ENCODE measurements at places on chromosomes 16 and 17.
A peak's percentile ranks its signal among the peaks of the same experiment; 100 is the strongest.

DNA sequence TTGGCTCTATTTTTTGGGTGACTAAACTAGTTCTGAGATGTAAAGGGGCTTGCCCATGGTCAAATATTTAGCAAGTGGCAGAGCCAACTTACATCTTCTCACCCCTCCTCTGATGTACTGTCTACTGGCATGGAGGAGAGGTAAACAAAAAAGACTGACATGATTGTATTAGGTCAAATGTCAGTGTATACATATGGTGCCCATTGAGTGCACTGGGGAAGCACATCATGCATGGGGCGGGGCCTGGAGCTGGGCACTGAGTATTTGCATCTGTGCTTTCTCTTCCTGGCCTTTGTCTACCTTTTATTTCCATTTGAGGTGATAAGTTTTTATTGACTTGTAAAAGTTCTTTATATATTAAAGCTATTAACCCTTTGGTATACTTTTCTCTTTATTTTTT, 22.3 kb upstream of the POLR3E start:
- peaks cover 16% of the 10 kb centered on the region for H3K36me3 ChIP-seq
- no peak for DNase-seq
- no peak overlapping the region for H3K4me3 ChIP-seq
- no peaks in the 10 kb centered on the region for H3K4me1 ChIP-seq
- H3K27ac ChIP-seq = no peak overlapping the region

GRCh38 chr17:63268827-63269226, 177.3 kb downstream of the CYB561 start:
- no peak overlapping the region for H3K4me3 ChIP-seq
- no peaks in the 10 kb centered on the region for H3K27me3 ChIP-seq

- H3K4me3 ChIP-seq = no peak overlapping the region
- peaks cover 38% of the 10 kb centered on the region for H3K27me3 ChIP-seq
- H3K4me1 ChIP-seq = no peaks in the 10 kb centered on the region
Measured at GRCh38 chr16:66845791-66846221, 1.6 kb downstream of the CA7 start.

DNA sequence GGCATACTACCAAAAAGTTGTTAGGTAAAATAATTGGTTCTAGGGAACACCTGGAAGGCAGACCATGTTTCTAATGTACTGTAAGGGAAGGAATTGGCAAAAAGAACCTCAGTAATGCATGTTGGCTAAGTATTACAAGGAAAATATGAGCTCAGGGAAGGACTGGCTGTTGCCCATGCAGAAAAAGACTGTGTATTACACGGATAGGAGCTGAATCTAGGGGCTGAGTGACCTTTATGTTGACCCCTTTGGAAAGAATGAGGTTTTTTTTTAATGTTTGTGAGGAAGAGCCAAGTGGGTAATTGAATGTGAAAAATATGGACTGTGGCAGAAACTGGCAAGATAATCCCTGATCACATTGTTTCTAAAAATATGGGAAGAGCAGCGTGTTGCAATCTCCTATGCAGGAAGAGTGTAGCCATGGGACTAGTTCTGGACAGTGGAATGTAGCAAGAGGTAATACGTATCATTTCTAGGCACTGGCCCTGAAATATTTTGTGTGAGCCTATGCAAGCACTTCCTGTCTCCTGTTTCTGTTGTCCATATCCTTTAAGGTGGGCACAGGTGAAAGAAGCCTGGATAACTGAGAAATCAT, 95.1 kb upstream of the CNTNAP4 start:
- H3K27me3 ChIP-seq = no peaks in the 10 kb centered on the region
- DNase-seq = no peak
- H3K4me3 ChIP-seq = no peak overlapping the region
- H3K4me1 ChIP-seq = no peaks in the 10 kb centered on the region
- no peaks in the 10 kb centered on the region for H3K36me3 ChIP-seq

- H3K27ac ChIP-seq = no peak overlapping the region
- H3K4me1 ChIP-seq = peaks cover 38% of the 10 kb centered on the region
- H3K36me3 ChIP-seq = peaks cover 35% of the 10 kb centered on the region
- no peaks in the 10 kb centered on the region for H3K27me3 ChIP-seq
- DNase-seq = no peak
- H3K4me3 ChIP-seq = no peak overlapping the region
Measured at GRCh38 chr16:87365021-87365713, 18.4 kb downstream of the FBXO31 start.

- no peaks in the 10 kb centered on the region for H3K36me3 ChIP-seq
- no peak overlapping the region for H3K4me3 ChIP-seq
- H3K27me3 ChIP-seq = no peaks in the 10 kb centered on the region
- DNase-seq = no peak
- no peak overlapping the region for H3K27ac ChIP-seq
Measured at GRCh38 chr16:72226136-72226535, 54.2 kb upstream of the PMFBP1 start.

DNA sequence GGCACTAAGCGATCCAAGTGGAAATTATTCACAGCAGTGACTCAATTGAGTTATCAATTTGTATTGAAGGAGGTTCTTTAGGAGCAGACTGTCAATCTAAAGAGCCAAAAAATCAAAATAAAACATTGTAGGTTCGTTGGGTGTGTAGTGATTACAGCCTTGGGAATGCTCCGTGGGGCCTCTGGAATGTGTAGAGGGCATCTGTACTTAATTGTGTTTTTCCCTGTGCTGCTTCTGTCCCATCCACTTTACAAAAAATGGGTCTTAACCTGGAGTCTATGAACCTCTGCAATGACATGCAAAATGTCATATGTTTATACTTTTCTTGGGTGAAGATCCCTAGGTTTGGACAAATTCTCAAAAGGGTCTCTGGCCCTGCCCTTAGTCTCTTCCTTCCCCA, 215.1 kb downstream of the CCDC182 start:
- no peaks in the 10 kb centered on the region for H3K27me3 ChIP-seq
- no peaks in the 10 kb centered on the region for H3K36me3 ChIP-seq
- H3K27ac ChIP-seq = peak overlapping the region; percentile 57
- H3K4me3 ChIP-seq = no peak overlapping the region

- peaks cover 46% of the 10 kb centered on the region for H3K4me1 ChIP-seq
- H3K27me3 ChIP-seq = no peaks in the 10 kb centered on the region
- H3K4me3 ChIP-seq = no peak overlapping the region
- DNase-seq = peak; percentile 71
Measured at GRCh38 chr17:62653826-62654761, 26.6 kb downstream of the MRC2 start.

DNA sequence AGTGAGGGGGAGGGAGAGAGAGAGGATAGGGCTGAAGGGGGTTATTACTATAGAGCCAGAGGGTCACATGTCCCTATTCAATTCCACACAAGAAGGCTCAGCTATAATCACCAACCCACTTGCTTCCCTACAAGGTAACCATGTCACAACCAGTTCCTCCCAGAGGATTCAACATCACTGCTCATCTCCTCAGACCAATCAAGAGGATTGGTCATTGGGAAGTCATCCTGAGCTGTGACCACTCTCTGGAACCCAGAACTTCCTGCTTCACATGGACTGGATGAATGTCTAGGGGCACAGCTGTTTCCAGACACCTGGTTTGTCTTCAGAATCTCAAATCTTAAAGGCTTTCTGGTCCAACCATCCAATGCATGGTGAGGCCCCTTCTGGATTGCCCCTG, 154.9 kb upstream of the SDK2 start:
- H3K27me3 ChIP-seq = 0 out of 2 replicates have a peak, but pooled peaks cover 3% of the 10 kb centered on the region
- no peak overlapping the region for H3K27ac ChIP-seq
- H3K4me1 ChIP-seq = peaks cover 7% of the 10 kb centered on the region
- DNase-seq = no peak

- H3K4me1 ChIP-seq = peaks cover 9% of the 10 kb centered on the region
- H3K27me3 ChIP-seq = no peaks in the 10 kb centered on the region
- H3K36me3 ChIP-seq = no peaks in the 10 kb centered on the region
- no peak overlapping the region for H3K27ac ChIP-seq
- no peak for DNase-seq
Measured at GRCh38 chr17:37301288-37301687, 74.5 kb upstream of the C17orf78 start.

GRCh38 chr16:10678655-10679054, 16.1 kb downstream of the TEKT5 start:
- no peak overlapping the region for H3K4me3 ChIP-seq
- no peaks in the 10 kb centered on the region for H3K27me3 ChIP-seq
- no peak for DNase-seq
- no peaks in the 10 kb centered on the region for H3K4me1 ChIP-seq
- H3K27ac ChIP-seq = no peak overlapping the region
- H3K36me3 ChIP-seq = no peaks in the 10 kb centered on the region

DNA sequence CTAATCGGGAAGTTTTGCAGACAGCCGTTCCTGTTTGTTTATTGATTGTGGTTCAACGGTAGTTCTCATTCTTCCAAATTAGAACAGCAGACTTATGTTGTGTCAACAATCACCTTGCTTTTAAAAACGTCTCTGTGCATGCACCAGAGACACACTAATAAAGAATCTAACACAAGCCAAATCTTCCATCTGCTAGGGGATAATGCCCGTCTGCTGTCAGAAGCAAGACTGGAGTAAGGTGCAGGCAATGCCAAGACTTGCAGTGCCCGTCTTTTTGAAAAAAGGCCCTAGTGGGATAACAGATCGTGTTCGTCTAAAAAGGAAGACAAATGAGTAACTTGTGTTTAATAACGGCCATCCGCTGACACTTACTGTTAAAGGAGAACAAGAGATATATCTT, 158.4 kb downstream of the KCNJ2 start:
- H3K4me3 ChIP-seq = no peak overlapping the region
- no peaks in the 10 kb centered on the region for H3K27me3 ChIP-seq
- DNase-seq = no peak
- H3K36me3 ChIP-seq = no peaks in the 10 kb centered on the region
- H3K27ac ChIP-seq = no peak overlapping the region

DNA sequence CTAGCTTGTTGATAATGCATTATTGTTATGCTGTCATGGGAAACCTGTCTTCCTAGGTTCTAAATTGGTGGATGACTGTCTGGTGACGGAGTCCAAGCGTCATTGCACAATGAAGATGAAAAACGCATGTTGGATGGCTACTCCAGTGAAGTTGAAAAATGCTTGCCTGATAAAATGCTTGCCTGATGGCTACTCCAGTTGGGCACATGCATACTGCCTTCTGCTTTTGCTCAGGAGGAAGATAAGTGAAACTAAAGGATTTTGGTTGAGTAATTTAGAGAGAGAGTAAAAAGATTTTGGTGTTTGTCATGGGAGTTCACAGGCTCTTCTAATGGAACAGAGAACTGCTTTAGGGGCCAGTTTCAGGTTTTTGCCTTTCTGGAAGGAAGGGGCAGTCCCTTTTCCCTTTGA, 118.6 kb downstream of the PRKCA start:
- H3K4me3 ChIP-seq = no peak overlapping the region
- no peaks in the 10 kb centered on the region for H3K36me3 ChIP-seq
- H3K4me1 ChIP-seq = peaks cover 31% of the 10 kb centered on the region
- no peaks in the 10 kb centered on the region for H3K27me3 ChIP-seq

GRCh38 chr17:51078009-51078592, 42.6 kb downstream of the SPAG9 start:
- no peak overlapping the region for H3K27ac ChIP-seq
- no peak overlapping the region for H3K4me3 ChIP-seq
- no peak for DNase-seq
- H3K36me3 ChIP-seq = peaks cover 27% of the 10 kb centered on the region
- H3K27me3 ChIP-seq = no peaks in the 10 kb centered on the region

DNA sequence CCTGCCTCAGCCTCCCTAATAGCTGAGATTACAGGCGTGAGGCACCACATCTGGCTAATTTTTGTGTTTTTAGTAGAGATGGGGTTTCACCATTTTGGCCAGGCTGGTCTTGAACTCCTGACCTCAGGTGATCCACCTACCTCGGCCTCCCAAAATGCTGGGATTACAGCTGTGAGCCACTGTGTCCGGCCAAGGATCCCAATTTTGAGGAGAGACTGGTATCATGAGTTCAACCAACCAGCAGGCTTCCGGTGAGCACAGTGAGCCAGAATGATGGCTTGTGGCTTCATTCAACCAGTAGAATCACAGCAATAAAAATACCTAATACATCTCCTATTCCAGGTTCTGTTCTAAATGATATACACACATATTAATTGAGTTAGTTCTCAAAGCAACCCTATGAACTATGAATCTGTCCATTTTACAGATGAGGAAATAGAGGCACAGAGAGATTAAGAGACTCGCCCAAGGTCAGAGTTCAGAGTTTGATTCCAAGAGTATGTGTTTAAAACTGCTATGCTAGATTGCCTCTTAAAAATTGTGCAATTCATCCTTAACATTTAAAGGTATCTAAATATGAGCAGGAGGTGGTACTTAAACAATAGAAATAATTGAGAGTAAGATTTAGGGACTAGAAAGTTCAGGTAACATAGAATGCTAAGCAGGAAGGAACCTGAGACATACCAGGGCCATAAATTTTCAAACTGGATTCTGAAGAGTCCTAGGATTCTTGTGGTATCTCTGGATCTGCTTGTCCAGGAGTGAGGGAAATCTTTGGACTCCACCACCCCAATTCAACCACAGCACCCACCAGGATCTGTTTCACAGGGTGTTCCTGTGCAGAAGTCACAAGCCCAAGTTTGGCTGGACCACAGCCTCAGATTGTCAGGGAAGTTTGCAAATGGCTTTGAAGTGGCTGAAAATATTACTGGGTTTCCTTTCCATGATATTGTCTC, 25.1 kb downstream of the CCDC42 start:
- H3K36me3 ChIP-seq = no peaks in the 10 kb centered on the region
- H3K4me3 ChIP-seq = no peak overlapping the region
- H3K27me3 ChIP-seq = no peaks in the 10 kb centered on the region
- H3K4me1 ChIP-seq = no peaks in the 10 kb centered on the region
- no peak overlapping the region for H3K27ac ChIP-seq

- no peak for DNase-seq
- H3K27ac ChIP-seq = no peak overlapping the region
- H3K4me3 ChIP-seq = no peak overlapping the region
- H3K36me3 ChIP-seq = no peaks in the 10 kb centered on the region
Measured at GRCh38 chr17:77848257-77848656, 110.2 kb upstream of the TNRC6C start.

DNA sequence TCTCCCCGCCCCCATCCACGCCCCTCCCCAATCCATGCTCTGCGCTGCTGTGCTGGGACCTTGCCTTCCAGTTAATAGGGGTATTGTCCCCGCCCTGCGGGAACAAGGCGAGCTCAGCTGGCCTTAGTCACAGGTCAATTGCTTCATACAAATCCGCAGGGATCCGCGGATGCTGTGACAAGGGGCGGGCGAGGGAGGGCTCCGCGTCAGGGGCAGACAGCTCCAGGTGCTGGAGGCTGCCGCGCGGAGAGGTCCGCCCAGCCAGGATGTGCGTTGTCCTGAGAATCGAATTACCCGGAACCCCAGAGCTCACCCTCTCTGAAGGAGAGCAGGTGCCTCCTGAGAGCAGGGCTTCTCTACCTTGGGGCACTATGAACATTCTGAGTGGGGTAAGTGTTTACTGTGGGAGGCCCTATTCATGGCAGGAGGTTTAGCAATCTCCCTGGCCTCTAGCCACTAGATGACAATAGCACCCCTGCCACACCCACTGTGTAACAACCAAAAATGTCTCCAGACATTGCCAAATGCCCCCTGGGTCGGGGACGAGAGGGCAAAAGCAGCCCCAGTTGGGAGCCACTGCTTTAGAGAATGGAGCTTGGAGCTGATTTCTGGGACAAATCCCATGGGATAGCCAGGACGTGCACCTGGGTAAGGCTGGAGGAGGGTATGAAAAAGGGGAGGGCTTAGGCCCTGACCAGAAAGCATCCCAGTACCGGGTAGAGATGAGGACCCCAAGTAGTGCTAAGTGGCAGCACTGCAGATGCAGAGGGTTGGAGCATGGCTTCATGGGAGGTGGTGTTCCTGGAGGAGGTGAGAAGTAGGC, 138.2 kb downstream of the CYLD start:
- no peak for DNase-seq
- no peaks in the 10 kb centered on the region for H3K36me3 ChIP-seq
- H3K27me3 ChIP-seq = no peaks in the 10 kb centered on the region
- no peaks in the 10 kb centered on the region for H3K4me1 ChIP-seq

All from SJSA1 (cell line).